Astrocyte (in vitro differentiated cells and primary cell): ENCODE measurements at places on chromosomes 6 and 20.

GRCh38 chr6:34246563-34247391 lies 2.0 kb downstream of the SMIM29 start:
- no peak for DNase-seq

GRCh38 chr6:9332241-9332780 lies 897.0 kb upstream of the SLC35B3 start:
- DNase-seq = no peak

DNA sequence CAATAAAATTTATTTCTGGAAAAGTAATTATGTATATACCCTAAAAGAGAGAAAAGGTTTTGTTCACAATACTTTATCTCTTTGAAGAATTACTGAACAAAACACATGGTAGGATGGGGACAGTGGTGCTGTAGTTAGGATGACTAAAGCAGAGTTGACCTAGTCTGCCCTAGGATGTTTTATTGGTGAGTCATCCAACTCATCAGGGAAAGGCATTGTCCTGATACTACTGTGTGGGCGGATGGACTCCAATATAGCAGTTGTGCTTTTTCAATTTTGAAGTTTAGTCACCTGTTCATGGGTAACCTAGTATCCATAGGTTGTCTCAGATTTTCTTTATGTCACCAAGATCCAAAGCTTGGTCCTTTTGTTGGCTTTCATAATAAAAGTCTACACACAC lies 53.3 kb upstream of the EYS start:
- DNase-seq = no peak

GRCh38 chr20:20663841-20664240 lies 48.6 kb downstream of the RALGAPA2 start:
- no peak for DNase-seq

- no peak for DNase-seq
These were observed 714 bp downstream of the AIF1 start for GRCh38 chr6:31615748-31616147.

GRCh38 chr6:1946583-1946982 lies 298.8 kb downstream of the GMDS start:
- DNase-seq = no peak

DNA sequence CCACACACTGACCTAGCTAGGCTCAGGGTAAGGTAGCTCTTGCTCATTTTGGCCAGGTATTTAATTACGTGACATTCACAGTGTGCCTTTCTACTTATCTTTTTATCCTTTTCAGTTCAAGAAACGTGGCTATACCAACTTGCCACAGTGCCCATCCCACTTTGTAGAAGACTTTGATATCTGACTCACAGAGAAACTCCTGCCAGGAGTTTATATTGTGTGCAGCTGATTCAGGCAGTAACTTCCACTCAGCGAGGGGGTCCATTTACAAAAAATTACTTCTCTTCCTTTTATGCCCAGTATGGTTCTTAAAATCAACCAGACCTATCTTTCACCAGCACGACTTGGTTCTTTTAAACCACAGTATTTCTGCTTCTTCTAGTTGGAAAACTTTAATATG lies 75.6 kb downstream of the PRL start:
- DNase-seq = peak; percentile 31

GRCh38 chr20:50762435-50763220 lies 31.2 kb downstream of the PARD6B start:
- peak; percentile 62 for DNase-seq

DNA sequence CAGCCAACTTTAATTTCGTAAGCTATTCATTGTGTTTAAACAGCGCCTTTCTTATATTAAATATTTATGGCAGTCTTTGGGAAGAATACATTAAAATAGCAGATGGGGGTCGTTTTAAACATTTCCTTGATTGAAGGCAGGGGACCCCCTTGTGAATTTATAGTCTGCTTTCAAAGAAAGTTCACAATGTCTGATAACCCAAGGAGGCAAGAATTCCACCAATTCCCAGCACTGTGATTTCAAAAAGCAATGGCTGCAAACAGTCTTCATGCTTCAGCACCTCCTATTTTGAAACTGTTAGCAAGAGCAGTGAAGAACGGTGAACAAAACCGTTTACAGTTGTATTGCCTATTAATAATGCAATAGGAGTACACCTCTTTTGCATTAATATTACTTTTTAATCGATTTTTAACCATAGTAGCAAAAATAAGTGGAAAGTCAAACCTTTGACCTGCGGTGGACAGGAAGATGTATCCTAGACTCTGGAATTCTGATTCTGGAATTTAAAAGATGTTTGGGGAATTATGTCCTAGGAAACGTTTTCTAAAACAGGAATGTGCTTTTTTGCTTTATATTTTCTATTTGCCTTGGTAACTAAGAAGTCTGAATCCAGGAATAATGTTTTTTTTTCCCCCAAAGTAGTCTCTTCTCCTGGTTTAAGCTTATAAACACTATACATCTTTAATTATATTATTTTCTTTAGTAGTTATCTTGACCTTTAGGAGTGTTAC lies 393.0 kb downstream of the CDKAL1 start:
- no peak for DNase-seq

DNA sequence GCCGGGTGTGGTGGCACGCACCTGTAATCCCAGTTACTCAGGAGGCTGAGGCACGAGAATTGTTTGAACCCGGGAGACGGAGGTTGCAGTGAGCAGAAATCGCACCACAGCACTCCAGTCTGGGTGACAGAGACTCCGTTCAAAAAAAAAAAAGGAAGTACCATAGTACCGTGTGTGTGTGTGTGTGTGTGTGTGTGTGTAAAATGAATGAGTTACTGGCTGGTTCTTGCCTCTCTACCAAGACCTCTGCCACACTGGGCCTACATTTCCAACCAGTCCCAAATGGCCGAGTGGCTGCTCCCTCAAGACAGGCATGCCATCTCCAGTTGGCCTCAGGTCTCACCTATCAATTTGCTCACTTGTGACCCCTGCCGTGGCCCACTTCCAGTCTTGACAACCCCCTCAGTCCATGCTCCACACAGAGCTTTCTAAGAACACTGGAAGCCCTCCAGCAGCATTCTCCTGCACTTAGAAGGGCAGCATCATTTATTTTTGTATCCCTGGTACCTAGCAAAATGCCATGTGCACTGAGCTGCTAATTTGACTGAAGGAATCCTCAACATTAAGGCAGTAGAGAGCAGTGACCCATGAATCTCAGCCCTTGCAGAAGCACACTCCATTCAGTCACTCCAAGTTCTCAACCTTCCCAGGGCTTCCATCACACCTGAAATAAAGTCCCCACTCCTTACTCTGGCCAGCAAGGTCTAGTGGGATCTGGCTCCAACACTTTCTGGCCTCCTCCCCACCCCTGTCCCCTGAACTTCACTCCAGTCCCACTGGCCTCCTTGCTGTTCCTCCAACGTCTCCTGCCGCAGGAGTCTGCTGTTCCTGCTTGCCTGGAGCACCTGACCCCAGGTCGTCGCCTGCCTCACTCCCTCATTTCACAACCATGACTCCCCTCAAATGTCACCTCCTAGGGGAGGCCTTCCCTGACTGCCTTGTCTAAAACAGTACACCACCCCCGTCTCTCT lies 29.9 kb downstream of the COX4I2 start:
- DNase-seq = no peak

GRCh38 chr6:26094036-26094435 lies 6.8 kb downstream of the HFE start:
- no peak for DNase-seq

- peak; percentile 31 for DNase-seq
These were observed 28.5 kb upstream of the SCUBE3 start for GRCh38 chr6:35185302-35185681.

- DNase-seq = no peak
These were observed 2.1 kb upstream of the ERGIC3 start for GRCh38 chr20:35539756-35540212.

DNA sequence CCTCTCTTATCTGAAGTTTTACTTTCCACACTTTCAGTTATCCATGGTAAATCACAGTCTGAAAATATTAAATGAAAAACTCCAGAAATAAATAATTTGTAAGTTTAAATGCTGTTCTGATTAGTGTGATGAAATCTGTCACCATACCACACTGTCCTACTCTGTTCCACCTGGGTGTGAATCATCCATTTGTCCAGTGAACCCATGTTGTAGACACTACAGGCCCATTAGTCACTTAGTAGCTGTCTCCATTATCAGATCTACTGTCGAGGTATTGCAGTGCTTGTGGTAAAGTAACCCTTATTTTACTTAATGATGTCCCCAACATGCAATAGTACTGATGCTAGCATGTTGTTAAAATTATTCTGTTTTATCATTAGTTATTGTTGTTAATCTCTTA lies 29.2 kb upstream of the MMS22L start:
- peak; percentile 36 for DNase-seq

DNA sequence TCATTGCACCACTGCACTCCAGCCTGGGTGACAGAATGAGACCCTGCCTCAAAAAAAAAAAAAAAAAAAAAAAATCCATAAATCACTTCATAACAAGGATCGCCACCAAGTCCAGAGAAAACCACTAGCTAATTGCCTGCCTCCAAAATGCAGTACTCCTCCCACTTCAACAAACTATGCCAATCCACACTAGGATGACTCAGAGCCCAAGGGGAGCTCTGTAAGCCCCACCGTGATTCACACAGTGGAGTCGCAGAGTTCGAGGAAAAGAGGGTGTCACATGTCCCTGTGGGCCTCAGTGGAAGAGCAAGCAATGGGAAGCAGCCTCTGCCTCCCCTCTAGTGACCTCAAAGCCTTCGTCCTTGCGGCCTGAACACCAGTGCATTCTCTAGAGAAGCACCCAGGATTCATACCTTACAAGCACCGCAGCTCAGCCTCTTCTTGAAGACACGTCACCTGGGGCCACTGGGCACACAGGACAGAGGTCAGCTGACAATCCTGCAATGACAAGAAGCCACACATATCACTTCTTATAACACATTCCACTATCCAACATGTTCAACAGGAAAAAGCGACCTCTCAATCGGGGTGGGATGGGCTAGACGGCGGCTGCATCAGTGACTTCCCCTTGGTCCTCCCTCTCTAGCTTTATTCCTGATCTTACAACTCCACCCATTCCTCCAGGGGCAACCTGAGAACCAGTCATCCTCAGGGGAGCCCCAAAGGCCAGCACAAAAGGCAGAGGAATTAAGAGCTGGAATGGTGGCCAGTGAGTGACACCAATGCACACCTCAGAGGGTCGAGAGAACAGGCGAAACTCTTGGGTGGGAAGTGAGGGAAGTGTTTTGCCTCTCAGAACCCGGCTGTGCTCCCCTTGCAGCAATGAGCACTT lies 8.9 kb downstream of the SNHG17 start:
- peak; percentile 91 for DNase-seq

DNA sequence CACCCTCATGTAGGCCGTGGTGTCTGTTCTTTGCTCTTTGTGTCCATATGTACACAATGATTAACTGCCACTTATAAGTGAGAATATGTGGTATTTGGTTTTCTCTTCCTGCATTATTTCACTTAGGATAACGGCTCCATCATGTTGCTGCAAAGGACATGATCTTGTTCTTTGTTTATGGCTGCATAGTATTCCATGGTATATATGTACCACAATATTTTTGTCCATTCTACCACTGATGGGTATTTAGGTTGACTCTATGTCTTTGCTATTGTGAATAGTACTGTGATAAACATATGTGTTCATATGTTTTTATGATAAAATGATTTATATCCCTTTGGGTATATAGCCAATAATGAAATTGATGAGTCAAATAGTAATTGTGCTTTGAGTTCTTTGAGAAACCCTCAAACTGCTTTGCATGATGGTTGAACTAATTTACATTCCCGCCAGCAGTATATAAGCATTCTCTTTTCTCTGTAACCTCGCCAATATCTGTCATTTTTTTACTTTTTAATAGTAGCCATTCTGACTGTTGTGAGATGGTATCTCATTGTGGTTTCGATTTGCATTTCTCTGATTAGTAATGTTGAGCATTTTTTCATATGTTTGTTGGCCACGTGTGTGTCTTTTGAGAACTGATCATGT lies 174.4 kb upstream of the NT5E start:
- no peak for DNase-seq

- no peak for DNase-seq
These were observed 264.3 kb downstream of the PTPRK start for GRCh38 chr6:128256095-128256494.

DNA sequence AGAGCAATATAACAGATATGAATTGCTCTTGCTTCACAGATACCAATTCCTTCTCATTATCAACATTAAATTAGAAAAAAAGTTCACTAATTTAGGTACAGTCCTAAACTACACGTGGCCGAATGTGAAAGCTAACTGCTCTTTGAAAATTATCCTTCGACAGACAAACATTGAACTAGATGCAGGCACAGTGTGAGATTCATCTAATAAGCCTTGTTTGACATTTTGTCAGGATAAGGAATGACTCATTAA lies 1.1 kb downstream of the FAM184A start:
- DNase-seq = no peak

- DNase-seq = no peak
These were observed 1324.4 kb downstream of the GRIK2 start for GRCh38 chr6:102717737-102718456.

DNA sequence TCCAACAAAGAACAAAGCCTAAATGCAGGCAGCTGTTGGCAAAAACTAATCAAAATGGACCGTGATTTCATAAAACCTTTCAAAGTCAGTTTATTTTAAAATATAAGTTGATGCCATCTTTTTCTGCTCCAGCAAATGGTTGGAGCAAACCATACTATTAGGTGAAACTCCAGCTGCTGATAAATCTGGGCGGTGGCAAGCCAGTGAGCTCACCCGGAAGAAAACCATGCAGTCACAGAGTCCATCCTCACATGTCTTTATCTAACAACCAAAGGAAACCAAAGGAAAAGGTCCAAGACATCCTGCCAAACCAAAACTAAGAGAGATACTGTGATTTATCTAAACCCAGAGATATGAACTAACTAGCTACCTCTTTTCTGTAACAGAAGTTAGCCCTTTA lies 72.6 kb downstream of the HIVEP2 start:
- DNase-seq = peak; percentile 76
